ENCODE measurements at places on chromosomes 16 and 17.

GRCh38 chr16:57519796-57520360, 16.5 kb downstream of the CCDC102A start:
- H3K4me3 ChIP-seq, result no peak overlapping the region
- peaks cover 2% of the 10 kb centered on the region for H3K36me3 ChIP-seq
- no peaks in the 10 kb centered on the region for H3K27me3 ChIP-seq
- no peak overlapping the region for H3K27ac ChIP-seq
- H3K4me1 ChIP-seq, result no peaks in the 10 kb centered on the region

DNA sequence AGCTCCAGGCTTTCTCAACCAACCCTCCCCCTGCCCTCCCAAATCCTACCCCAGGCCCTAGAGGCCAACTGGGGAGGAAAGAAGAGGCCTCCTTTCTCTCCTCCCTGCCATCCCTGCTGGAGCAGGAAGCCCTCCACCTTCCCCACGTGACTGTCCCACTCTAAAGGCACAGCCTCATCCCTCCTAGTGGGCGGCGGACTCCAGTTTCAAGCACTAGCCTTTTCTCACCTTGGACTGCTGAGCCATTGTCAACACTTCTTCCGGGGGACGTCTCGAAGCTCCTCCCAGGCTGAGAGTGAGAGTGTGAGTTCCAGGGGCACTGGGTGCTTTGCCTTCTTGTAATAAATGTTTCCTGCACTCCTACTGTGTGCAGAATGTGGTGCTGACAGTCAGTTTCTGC, 21.4 kb upstream of the IRX6 start:
- DNase-seq, result no peak
- no peaks in the 10 kb centered on the region for H3K36me3 ChIP-seq
- peaks cover 9% of the 10 kb centered on the region for H3K27me3 ChIP-seq

GRCh38 chr16:81214745-81215166, 23.7 kb upstream of the BCO1 start:
- H3K36me3 ChIP-seq, result no peaks in the 10 kb centered on the region
- DNase-seq, result no peak
- H3K4me3 ChIP-seq, result no peak overlapping the region
- H3K27me3 ChIP-seq, result peaks cover 3% of the 10 kb centered on the region
- no peaks in the 10 kb centered on the region for H3K4me1 ChIP-seq

DNA sequence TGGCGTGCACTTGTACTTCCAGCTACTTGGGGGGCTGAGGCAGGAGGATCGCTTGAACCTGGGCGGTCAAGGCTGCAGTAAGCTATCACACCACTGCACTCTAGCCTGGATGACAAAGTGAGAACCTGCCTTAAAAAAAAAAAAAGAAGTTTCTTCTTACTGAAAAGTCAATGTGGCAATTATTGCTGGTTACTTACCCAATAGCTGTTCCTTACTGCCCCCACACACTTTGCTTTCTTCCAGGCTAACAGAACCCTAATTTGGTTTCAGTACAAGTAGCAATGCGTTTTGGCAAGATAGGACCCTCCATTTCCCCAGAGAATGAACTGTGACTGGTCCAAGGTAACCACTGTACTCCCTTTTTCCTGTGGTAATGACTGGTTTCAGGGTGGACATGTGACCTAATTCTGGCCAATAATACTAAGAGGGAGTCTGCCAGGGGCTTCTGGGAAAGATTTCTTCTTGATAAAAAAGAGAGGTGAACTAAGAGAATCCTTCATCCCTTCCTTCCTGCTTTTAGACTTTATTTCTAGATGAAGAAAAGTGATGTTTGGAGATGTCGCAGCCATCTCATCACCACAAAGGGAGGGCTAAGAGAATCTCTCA, 58.8 kb upstream of the MSI2 start:
- no peaks in the 10 kb centered on the region for H3K4me1 ChIP-seq
- no peaks in the 10 kb centered on the region for H3K36me3 ChIP-seq
- H3K27ac ChIP-seq, result no peak overlapping the region
- DNase-seq, result no peak

GRCh38 chr16:67936880-67937605, 393 bp upstream of the PSMB10 start:
- no peak for DNase-seq
- H3K36me3 ChIP-seq, result peaks cover 10% of the 10 kb centered on the region
- H3K4me1 ChIP-seq, result peaks cover 27% of the 10 kb centered on the region
- peak overlapping the region; percentile 89 for H3K4me3 ChIP-seq
- peak overlapping the region; percentile 81 for H3K27ac ChIP-seq

DNA sequence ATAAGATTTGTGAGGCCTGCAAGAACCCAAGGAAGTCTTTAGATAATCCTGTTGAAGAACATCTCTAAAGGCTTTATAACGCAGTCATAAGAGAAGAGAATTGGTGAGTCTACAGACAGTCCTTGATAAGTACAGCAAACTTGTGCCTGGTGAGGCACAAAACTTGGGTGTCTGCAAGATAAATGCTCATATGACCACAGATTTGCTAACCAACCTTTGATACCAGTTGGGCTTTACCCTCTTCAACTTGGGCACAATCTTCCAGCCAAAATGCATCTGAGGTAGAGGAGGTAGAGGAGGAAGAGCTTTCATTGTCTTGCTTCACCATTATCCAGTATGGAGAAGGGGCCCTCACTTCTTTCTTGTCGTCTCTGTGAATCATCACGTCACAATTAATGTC, 16.9 kb downstream of the PDZD9 start:
- peaks cover 11% of the 10 kb centered on the region for H3K36me3 ChIP-seq
- H3K4me1 ChIP-seq, result no peaks in the 10 kb centered on the region
- H3K27ac ChIP-seq, result no peak overlapping the region
- no peaks in the 10 kb centered on the region for H3K27me3 ChIP-seq
- no peak overlapping the region for H3K4me3 ChIP-seq

DNA sequence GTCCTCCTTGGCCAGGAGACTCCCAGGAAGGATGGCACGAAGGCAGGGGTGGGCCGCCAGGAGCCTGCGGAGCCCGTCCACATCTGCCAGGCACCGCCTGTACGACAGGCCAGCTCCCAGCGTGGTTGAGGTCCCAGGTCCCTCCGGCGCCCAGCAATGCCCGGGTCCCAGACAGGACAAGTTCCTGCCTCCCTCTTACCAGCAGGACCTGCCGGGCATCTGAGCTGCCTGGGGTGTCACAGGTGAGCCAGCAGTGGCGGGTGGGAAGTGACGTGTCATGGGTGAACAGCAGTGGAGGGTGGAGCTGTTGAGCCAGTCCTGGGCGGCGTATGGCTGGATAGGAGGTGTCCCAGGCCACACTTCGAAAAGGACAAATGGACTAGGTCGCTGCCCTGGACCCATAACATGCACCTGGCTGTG, 15.7 kb upstream of the BAHCC1 start:
- H3K36me3 ChIP-seq, result no peaks in the 10 kb centered on the region
- no peak overlapping the region for H3K27ac ChIP-seq
- peaks cover 6% of the 10 kb centered on the region for H3K27me3 ChIP-seq
- H3K4me1 ChIP-seq, result peaks cover 4% of the 10 kb centered on the region

- no peaks in the 10 kb centered on the region for H3K27me3 ChIP-seq
- no peak overlapping the region for H3K27ac ChIP-seq
- DNase-seq, result no peak
- no peaks in the 10 kb centered on the region for H3K36me3 ChIP-seq
- H3K4me1 ChIP-seq, result no peaks in the 10 kb centered on the region
Measured at GRCh38 chr16:8110572-8111514, 479.5 kb downstream of the TMEM114 start.

- no peaks in the 10 kb centered on the region for H3K27me3 ChIP-seq
- H3K27ac ChIP-seq, result peak overlapping the region; percentile 52
- no peaks in the 10 kb centered on the region for H3K36me3 ChIP-seq
- H3K4me3 ChIP-seq, result no peak overlapping the region
Measured at GRCh38 chr16:56910112-56910511, 21.8 kb upstream of the HERPUD1 start.

GRCh38 chr17:6255322-6255721, 179.6 kb downstream of the AIPL1 start:
- H3K27me3 ChIP-seq, result peaks cover 4% of the 10 kb centered on the region
- no peaks in the 10 kb centered on the region for H3K36me3 ChIP-seq
- DNase-seq, result no peak
- H3K4me1 ChIP-seq, result no peaks in the 10 kb centered on the region
- no peak overlapping the region for H3K4me3 ChIP-seq

DNA sequence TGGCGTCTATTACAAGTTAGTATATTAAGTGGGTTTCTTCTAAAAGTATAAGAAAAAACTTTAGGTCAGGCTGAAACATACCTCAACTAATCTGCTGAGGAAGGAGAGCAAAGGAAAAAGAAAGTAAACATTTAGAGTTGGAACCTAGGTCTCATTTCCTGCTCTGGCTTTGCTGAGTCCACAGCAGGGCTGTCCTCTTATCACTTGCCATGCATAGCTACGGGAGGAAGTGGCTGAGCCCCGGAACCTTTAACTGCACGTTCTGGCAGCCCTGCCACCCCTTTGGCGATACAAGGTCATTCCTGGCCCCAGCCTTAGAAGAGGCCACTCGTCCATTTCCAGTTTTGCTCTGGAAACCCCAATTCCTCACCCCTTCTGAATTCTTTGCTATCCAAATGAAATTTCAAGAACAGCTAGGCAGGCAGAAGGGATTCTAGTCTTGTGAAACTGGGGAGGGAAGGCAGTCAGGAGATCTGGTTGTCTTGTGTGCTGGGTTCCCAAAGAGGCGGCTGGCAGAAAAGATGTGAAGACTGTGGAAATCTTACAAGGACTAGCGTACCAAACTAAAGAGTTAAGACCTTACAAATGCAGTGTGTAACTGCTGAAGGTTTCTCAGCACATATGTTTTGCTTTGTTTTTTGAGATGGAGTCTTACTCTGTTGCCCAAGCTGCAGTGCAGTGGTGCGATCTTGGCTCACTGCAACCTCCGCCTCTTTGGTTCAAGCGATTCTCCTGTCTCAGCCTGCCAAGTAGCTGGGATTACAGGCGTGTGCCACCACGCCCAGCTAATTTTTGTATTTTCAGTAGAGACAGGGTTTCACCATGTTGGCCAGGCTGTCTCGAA, 19.1 kb downstream of the WIPI1 start:
- no peak overlapping the region for H3K4me3 ChIP-seq
- H3K27me3 ChIP-seq, result no peaks in the 10 kb centered on the region
- peaks cover 12% of the 10 kb centered on the region for H3K36me3 ChIP-seq
- DNase-seq, result no peak

DNA sequence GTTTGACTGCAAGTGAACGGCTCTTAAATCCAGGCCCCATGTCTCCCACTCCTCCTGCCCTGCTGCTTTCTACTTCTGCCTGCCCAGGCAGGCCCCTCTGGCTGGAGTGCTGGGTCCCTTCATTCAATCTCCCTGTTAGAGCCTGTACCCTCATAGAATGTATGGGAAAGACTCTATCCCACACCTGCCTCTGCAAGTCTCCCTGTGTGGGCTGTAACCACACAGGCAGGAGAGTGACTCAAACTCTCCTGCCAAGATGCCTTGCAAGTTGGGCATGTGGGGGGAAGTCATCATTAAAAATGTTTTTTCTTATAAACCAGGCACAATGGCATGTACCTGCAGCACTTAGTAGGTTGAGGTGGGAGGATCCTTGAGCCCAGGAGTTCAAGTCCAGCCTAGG, 77.5 kb downstream of the PLXDC1 start:
- no peaks in the 10 kb centered on the region for H3K27me3 ChIP-seq
- H3K36me3 ChIP-seq, result no peaks in the 10 kb centered on the region
- no peak overlapping the region for H3K27ac ChIP-seq
- peaks cover 17% of the 10 kb centered on the region for H3K4me1 ChIP-seq

DNA sequence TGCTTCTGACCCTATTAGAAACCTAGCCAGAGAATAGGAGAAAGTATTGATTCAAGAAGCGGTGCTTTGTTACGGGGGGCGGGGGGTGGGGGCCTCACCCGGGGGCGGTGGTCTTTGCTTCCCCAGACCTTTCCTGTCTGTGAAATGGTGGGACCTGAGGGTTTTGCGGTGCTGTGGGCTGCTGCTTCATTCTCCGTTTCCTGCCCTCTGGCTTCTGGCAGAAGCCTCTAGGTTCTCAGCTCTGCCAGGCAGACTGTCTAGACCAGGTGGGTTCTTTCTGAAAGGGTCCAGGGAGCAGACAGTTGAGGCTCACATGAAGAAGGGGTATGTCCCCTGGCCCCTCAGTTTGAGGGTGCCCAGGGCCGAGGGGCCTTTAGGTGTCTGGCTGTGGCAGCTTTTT, 14.0 kb downstream of the GSE1 start:
- peaks cover 10% of the 10 kb centered on the region for H3K4me1 ChIP-seq
- no peak for DNase-seq
- H3K36me3 ChIP-seq, result no peaks in the 10 kb centered on the region
- H3K27me3 ChIP-seq, result no peaks in the 10 kb centered on the region

DNA sequence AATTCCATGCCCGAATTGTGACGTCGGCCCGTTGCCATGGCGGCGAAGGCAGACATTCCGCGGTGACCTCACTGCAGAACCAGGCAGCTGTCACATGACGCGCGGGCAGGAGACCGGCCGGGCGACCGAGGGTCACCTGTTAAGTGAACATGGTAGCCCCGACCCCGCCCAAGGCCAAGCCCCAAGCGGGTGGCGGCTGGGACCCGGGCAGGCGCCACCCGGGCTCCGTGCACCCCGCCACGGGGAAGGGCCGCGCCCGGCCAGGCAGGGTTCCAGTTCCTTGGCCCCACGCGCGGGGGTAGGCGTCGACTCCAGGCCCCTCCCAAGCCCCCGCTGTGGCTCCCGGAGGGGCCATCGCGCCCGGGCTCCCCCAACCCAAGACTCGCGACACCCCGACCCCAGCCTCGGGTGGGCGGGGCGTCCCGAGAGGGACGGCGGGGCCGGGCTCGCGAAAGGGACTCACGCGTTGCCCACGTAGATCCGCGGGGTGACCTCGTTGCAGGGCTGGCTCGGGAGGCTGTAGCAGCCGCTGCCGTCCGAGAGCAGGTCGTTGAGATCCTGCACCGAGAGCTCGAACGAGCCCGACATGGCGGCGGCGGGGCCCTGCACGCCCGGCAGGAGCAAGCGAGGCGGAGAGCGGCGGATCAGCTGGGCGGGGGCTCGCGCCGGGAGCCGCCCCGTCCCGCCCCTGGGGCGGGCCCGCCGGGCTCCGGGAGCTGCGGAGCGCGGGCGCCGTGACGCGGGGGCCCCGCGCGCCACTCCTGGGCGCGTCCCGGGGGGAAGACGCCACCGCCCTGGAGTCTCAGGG, at the start of gene DUSP3:
TSS of gene DUSP3 (minus strand) at position 641 of the 808 bp plus-strand sequence. CDS start at position 588, 53 bp downstream.
- peaks cover 14% of the 10 kb centered on the region for H3K4me1 ChIP-seq
- H3K36me3 ChIP-seq, result peaks cover 16% of the 10 kb centered on the region
- H3K4me3 ChIP-seq, result peak within 1 kb of the TSS; percentile 78
- H3K27ac ChIP-seq, result peak within 1 kb of the TSS; percentile 91
- no peak for DNase-seq

DNA sequence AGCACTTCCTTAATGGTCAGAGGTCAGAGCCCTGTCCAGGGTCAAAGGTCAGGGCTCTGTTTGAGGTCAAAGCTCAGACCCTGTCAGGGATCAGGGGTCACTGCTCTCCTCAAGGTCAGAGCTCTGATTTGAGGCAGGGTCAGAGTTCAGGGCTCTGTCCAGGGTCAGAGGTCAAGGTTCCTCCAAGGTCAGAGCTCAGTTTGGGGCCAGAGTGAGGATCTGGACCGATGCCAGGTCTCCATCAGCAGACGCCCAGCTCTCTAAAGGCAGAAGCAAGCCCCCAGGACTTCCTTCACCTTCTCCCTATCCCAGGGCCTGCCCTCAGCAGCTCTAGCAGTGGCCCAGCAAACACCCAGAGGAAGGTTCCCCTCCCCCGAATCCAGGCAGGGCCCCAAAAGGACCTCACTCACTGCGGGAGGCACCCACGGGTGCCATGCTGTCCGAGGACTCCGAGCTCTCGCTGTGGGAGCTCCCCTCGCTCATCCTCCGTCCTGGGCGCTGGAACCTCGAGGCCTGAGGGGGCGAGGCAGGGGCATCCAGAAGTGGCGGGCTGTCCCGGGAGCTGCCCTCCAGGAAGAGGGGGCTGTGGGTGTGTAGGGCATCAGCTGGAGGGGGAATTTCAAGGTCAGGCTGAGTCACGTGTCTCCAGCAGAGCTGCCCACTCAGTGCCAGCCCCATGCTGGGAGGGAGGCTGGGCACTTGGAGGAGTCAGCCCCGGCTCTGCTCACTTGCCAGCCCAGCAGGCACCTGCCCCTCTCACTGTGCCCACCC, 26.7 kb downstream of the PIMREG start:
- H3K4me3 ChIP-seq, result no peak overlapping the region
- H3K4me1 ChIP-seq, result peaks cover 39% of the 10 kb centered on the region
- no peak for DNase-seq
- no peaks in the 10 kb centered on the region for H3K27me3 ChIP-seq

Measured in keratinocyte (primary cell).